Uterus (tissue), 4 donors: ENCODE measurements at places on chromosomes 2 and 18. TPM values are rescaled to one million over a fixed set of nuclear protein-coding genes. Genes with fewer than 3 reads are reported as not detected.

DNA sequence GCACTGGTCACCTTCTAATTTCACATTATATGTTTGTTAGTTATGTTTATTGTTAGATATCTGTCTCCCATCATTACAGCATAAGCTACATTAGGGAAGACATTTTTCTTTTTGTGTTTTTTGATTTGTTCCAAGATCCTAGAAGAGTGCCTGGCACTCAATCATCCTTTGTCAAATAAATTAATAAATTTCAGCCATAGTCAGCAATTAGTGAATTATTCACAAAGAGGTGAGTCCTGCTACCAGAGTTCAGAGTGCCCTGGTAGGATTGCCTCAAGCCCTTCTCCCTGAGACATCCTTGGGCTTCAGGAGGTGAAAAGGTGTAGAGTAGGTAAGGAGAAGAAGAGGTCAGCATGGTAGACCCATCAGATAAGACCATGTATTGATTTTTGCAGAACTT is 186.2 kb upstream of the CTAGE1 start:
- no peak for DNase-seq

DNA sequence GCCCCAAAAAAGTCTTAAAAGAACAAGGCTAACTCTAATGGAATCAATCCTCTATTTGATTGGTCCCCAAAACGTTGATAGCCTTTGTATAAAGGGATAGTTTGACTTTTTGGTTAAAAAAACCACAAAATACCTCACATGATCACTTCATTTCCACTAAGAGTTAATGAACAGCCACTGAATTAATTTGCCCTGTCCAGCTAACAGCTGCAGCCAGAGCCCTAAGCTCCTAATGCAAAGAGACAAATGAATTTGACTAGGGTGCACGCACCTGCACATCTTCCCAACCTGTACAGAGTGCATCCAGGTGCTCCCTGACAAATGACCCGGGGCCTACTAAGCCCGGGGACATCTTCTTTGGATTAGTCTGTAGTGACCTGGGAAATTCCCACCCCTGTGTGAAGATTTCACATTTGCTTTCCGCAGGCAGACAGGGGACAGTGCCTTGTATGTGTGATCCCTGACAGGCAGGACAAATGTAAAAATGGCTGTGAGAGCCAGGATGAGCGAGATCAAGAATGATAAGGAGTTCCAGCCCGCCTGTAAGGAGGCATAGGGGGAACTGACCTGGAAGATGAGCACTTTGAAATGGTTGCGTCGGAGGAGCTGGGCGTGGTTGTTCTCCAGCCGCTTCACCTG is 893 bp downstream of the CAVIN2 start:
- DNase-seq = no peak

- no peak for DNase-seq
Observed at GRCh38 chr2:199440118-199440517, 17.6 kb downstream of the SATB2 start.

- peak; percentile 61 for DNase-seq
Observed at GRCh38 chr2:20640411-20641122, 10.3 kb downstream of the HS1BP3 start.

LINC00305 gene
- 0.97 TPM for total RNA-seq
